ENCODE measurements at places on chromosomes 5 and 9. TPM values are rescaled to one million over a fixed set of nuclear protein-coding genes. Genes with fewer than 3 reads are reported as not detected.

GRCh38 chr5:150114102-150114641 lies 27.8 kb upstream of the CSF1R start:
- DNase-seq: no peak

DNA sequence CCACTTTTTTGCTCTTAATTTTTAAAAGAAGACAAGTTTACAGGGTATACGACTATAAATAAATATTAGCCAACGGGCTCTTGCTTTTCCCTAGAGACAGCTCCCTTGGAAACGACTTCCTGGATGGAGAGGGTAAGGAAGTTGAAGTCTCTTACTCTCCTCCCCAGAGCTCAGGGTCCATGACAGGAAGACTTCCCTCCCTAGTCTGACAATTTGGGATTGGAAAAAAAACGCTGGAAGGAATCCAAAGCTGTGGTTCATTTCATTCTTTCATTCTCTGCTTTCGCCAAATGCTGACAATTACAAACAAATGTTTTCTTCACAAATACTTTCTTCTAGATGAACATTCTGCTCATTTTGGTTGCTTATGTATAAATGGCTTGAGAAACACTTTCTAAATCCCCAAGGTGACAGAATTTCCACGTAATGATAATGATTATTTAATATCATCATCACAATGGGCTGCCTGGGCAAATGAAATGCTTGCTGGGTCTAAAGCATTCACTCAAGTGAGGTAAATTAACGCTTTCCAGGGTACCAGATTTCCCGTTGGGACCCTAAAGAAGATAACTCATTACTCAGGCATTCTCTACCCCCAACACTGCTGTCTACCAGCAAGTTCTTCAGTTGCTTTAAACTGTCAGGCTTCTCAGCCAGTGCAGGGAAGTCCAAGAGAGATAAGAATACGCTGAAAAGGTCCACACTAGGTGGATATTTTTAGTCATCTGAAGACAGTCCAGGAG lies 139.8 kb upstream of the SLC30A5 start:
- DNase-seq: no peak

The PNPLA7 gene
- total RNA-seq: 28.2 TPM

The SCAI gene
- 13.3 TPM for total RNA-seq

The SHROOM1 gene
- total RNA-seq: 1.0 TPM
